Globus pallidus (tissue), 1 donor: ENCODE measurements at places on chromosomes 11 and 22.

GRCh38 chr22:33271390-33272161 lies 213.4 kb upstream of the SYN3 start:
- peak; percentile 35 for DNase-seq

GRCh38 chr11:1573077-1573902 lies 1.2 kb upstream of the DUSP8 start:
- DNase-seq: no peak

DNA sequence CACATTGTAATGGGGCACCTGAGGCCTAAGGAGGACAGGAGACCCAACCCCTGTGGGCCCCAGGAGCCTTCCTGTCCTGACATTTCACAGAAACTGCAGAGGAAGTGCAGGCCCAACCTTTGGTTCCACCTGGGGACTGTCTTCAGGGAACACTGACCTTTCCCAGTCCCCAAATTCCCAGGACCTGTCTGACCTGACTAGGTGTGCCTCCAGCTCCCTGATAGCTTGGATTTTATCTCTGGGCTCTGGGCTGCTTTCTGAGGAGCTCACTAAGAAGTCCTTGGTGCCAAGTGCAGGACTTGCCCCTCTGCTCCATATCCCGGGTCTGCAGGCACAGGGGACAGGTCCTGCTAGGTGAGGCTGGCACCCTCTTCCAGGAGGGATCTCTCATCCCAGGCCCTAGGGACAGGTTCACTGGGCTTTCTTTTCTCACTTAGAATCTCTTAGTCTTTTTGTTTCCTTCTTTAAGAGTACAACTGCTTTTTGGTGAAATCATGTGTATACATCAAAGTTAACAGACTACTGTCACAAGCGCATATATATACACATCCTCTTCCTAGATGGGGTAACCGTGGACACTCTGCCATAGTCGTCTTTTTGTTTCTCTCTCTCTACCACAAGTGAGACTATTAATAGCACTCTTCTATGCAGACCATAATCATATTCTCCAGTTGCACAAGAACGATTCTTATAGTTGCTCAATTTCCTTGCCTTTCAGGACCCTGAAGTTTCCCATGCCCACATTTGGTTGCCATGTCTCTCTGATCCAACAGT lies 72.0 kb upstream of the IGLL5 start:
- no peak for DNase-seq

GRCh38 chr11:72083414-72083813 lies 2.8 kb downstream of the LRRC51 start:
- no peak for DNase-seq

GRCh38 chr11:65558002-65558929 lies at the start of gene LTBP3:
LTBP3 (minus strand) TSS chr11:65558359; CDS start chr11:65557959, 400 bp downstream.
- peak; percentile 93 for DNase-seq

DNA sequence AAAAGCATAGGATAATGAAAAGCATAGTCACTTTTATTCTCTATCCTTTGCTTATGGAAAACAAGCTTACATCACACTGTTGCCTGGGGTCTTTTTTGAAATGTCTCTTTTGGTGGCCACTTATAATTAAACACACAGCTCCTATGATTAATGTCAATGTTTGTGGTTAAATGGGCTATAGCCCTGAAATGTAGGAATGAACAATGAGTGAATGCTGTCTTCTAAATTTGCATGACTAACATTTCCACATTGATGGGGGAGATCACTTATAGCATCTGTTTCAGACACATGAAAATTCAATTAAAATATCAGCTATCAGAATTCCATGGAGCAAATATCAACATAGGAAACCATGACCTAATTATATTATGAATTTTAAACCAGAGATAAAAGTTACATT lies 171.4 kb upstream of the FAT3 start:
- DNase-seq: no peak

- no peak for DNase-seq
Measured at GRCh38 chr11:92848578-92848977, 120.9 kb upstream of the MTNR1B start.

- no peak for DNase-seq
Measured at GRCh38 chr11:45809456-45810395, 4.8 kb downstream of the SLC35C1 start.

DNA sequence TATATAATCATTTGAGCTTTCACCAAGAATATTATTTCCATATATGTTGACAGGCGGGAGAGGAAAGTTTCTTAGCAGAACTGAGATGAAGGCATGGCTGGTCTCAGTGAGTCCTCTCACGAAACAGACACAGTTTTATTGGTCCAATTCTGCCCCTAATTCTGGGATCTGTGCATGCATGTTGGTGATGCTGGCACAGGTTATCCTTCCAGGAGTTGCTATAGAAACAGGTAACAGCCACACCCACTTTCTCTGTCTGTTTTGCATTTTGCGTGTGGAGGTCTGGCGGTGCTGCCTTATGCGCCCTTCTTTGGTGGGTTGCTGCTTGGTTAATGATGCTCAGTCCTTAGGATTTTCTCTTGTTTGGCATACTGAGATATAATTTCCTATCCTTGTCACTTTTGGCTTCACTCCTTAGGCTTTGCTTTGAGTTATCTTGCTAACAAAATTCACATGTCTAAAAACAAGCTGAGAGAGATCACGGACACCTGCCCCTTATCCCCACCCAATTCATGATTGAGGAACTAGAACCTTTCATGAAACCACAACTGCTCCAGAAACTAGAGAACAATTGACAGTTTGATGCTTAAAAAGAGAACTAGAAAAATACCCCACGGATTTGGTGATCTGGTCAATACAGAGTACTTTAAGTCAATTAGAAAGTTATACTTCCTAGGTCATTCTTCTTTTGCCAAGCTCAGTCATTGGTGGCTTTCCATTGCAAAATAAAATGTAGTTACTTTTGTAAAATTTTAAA lies 189.3 kb downstream of the FAT3 start:
- no peak for DNase-seq

GRCh38 chr11:67613313-67613959 lies 6.7 kb downstream of the NDUFV1 start:
- no peak for DNase-seq

DNA sequence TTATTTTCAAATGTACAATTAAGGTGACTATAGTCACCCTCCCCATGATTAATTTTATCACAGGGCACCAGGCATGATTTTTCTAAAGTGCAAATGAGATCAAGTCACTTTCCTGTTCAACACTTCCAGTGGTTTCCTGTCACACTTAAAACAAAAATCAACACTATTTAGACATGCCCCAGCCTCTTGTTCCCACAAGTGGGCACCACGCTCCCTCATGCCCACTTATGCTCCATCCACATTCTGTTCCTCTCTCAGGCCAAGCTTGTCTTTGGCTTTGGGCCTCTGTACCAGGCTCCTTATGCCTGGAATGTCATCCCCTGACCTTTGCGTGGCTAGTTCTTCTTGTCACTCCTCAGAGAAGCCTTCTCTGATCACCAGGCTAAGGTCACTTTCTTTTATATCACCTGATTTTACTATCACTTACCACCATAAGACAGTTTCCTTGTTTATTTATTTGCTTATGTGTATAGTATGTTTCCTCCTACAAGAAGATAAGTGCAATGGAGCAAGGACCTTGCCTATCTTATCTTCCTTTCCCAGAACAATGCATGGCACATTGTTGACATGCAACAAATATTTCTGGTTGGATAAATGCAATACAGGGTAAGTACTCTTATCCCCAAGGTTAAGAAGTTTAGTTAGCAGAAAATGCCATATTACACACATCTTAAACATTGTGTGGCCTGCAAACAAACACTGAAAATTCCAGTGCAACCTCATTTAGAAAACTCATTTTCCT lies 50.9 kb upstream of the PANX1 start:
- no peak for DNase-seq

- DNase-seq: peak; percentile 70
Measured at GRCh38 chr11:83374311-83374710, 88.1 kb upstream of the CCDC90B start.

- DNase-seq: no peak
Measured at GRCh38 chr11:68695531-68695930, 11.2 kb downstream of the GAL start.

DNA sequence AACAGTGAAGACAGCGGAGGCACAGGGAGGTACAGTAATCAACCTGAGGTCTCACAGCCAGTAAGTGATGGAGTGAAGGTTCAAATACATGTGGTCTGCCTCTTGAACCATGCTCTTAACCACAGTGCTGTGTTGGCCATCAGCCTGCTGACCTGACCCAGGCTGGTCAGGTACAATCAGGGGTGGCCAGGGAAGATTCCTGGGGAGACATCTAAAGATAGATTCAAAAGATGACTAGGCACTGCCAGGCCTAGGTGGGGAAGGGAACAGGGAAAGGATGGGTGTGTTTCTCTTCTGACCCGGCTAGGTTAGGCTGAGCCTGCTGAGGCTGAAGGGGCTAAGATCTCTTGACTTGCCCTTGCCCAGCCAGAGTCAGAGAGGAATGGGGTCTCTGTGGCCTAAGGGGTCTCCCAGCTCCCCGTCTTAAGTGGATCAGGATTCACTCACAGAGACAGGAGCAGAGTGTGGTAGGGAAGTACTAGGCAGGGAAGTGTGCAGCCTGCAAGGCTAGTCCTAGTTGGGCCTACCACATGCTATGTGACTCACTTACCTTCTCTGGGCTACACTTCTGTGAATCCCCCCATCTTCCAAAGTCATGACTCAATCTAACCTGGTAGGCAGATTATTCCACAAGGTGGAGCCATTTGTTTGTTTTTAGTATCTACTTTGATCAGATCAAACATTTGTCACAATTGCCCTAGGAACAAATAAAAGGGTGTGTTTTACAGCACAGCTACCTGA lies 10.4 kb upstream of the SREBF2 start:
- peak; percentile 45 for DNase-seq

DNA sequence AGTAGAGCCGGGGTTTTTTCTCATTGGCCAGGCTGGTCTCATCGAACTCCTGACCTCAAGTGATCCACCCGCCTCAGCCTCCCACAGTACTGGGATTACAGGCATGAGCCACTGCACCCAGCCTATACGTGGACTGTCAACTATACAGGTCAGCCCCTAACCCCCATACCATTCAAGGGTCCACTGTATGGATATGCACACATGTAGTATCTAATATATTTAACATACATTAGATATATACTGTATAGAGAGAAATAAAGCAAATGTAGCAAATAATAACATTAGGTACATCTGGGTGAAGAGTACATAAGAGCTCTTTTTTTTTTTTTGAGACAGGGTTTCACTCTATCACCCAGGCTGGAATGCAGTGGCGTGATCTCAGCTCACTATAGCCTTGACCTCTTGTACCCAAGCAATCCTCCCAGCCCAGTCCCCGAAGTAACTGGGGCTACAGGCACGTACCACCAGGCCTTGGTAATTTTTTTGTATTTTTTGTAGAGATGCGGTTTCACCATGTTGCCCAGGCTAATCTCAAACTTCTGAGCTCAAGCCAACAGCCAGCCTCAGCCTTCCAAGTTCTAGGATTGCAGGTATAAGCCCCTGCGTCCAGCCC lies 1.5 kb upstream of the ATP5MGL start:
- no peak for DNase-seq

GRCh38 chr11:129308241-129308865 lies 67.3 kb upstream of the BARX2 start:
- DNase-seq: no peak

- DNase-seq: no peak
Measured at GRCh38 chr22:38222797-38223119, 21.0 kb downstream of the MAFF start.

DNA sequence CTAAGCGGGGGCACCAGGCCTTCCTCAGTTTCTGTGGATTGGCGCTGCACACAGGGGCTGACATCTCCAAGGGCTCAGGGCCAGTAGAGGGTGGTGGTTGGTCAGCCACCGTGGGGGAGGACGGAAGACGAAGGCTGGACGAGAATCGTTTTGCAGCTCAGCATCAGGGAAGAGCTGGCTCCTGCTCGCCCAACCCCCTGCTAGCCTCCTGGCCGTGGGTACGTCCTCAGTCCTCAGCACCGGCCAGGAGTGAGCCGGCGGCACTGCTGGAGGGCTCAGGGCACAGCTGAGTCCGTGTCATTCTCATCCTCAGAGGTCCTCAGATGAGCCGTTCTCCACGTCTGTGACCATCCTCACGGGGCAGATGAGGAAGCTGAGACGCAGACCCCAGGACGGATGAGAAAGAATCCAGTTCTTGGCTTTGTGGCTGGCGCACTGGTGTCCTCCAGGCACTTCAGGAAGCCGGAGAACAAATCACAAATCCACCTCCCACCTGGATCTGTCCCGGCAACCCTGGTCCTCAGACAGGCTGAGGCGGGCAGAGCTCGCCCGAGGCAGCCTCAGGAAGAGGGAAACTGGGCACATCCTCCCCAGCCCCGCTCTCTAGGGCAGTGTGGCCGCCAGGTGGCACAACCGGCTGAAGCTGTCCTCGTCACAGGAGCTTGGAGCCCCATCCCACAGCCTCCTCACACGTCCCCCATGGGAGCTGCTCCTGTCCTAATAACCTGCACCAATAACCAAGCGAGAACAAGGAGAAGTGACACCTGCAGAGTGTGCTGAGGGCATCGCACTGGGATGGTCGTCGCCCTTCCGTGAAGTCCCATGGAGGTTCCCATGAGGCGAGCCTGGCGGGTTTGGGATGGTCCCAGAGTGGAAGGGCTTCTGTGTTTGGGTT lies 393.7 kb downstream of the BRD1 start:
- DNase-seq: no peak

DNA sequence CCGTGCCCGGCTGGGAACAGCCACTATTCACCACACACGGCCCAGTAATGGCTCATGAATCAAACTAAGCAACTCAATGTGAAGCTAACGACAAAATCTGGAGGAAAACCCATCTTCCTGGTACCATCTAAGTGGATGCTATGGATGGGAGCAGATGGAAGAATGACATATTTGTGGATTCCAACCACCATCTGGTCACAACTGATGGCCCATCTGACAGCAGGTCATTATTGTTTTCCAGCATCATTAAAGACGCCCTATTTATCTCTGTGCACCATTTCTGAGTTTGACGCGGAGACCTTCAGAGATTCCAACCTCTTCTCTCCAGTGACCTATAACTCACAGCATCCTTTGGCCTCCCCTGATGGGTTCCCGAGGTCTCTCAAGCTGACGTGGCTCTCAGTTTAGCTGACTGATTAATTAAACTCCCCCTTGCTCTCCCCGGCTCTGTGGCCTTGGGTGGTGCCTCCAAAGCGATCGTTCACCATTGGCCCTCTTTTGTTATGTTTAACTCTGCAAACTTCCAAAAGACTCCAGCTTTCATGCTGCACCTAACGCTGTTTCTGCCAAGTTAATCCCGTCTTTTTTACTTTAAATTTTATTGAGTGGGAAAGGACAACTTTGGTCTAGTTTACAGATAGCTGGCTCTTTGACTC lies 1514.4 kb downstream of the BRD1 start:
- DNase-seq: no peak

GRCh38 chr11:133238495-133238894 lies 293.8 kb downstream of the OPCML start:
- DNase-seq: no peak

- no peak for DNase-seq
Measured at GRCh38 chr22:46537225-46537945, at the start of gene CELSR1. CELSR1 (minus strand) TSS chr22:46537620; CDS start chr22:46537170, 450 bp downstream.

DNA sequence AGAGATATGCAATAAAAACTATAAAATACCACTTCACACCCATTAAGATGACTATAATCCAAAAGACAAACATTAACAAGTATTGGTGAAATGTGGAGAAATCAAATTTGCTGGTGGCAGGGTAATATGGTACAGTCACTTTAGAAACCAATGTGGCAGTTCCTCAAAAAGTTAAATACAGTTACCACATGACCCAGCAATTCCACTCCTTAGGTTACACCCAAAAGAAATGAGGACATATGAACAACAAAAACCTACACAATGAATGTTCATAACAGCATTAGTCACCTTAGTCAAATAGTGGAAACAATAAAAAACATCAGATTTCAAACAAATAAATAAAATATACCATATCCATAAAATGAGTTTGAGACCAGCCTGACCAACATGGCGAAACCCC lies 52.6 kb downstream of the RDX start:
- no peak for DNase-seq

GRCh38 chr22:32905400-32905799 lies 103.9 kb downstream of the TIMP3 start:
- no peak for DNase-seq

- no peak for DNase-seq
Measured at GRCh38 chr11:86574493-86575207, 97.8 kb downstream of the ME3 start.
